ENCODE measurements at places on chromosomes 11 and 22.

DNA sequence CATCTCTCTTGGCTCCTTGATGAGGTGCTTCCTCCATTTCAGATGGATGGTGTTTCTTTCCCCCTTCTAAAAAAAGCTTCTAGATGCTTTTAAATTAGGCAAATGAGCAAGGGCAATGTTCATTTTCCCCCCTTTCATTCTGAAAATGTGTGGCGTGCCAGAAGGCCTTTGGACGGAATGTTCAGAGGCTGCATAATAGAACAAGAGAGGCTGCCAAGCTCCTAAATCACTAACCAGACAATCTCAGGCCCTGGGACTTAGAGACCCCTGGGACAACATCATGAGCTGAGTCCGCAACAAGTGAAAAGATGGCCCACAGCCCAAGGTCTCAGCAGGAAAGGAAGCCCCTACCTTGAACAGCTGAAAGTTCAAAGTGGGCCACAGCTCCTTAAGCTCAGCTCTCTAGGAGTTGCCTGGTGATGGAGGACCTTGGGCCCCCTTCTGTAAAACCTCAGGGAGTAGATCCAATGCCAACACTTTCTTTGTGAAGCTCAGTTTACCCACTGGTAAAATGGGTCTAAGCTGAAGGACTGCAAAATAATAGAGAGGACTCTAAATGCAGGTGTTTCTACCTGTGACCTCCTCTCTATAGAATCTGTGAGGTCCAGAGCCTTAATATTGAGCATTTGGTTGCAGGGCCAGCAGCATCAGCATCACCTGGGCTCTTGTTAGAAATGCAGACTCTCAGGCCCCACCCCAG is 144.0 kb downstream of the FBXO7 start:
- DNase-seq, result no peak

GRCh38 chr11:95910638-95911368 is 13.1 kb downstream of the MTMR2 start:
- DNase-seq, result no peak

DNA sequence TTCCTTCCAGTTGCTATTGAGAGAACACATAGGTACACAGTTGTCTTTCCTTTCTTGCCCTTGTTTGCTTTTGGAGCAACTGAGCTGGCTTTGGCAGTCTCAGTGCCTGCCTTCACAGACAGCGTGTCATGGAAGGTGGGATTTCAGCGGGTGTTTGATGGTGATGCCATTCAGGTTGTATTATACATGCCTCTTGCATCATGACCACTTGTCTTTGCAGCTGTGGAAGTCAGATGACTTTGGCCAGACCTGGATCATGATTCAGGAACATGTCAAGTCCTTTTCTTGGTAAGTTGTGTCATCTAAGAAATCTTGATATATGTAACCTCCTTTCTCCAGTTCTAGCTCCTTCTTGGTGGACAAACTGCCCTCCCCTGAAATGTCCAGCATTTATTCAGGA is 37.1 kb upstream of the SORL1-AS1 start:
- DNase-seq, result no peak

- peak; percentile 88 for DNase-seq
Observed at GRCh38 chr11:46617134-46617971, at the start of the genes ATG13 and HARBI1. ATG13 (plus strand) TSS chr11:46617553; CDS start chr11:46644292, 26,739 bp downstream. HARBI1 (minus strand) TSS chr11:46617227; CDS start chr11:46616237, 990 bp downstream.

DNA sequence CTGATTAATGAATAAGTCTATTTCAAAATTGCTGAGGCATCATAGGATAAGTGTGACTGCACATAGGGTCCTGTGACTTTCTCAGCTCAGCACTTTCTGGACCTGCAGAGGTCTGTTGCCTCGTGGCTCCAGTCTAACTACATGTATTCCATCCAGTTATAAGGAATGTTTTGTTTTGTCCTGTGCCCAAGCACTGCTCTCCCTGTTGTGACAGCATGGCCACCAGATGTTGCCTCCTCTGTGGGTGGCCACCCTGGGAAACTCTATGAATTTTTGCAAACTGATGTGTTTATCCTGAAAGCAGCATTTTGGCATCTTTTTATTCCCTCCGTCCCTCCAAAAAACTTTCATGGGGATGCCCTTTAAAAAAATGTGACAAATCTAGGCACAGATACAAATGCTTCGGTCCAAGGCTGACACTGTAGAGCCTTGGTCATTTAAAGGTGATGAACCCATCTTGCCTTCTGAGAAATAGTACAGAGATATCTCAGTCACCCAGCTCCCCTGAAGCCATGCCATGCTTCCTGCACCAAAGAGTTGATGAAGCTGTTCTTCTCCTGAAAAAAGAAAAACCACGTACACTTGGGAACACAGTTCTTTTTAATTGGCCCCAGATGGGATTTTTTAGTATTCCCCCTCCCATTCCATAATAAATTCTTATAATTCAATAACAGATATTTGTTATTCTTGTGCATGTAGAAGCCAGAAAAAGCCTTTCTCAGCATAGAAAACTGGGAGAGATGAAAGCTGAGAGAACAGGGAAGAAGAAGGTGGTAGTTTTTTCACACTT is 72.6 kb downstream of the CCDC34 start:
- no peak for DNase-seq

DNA sequence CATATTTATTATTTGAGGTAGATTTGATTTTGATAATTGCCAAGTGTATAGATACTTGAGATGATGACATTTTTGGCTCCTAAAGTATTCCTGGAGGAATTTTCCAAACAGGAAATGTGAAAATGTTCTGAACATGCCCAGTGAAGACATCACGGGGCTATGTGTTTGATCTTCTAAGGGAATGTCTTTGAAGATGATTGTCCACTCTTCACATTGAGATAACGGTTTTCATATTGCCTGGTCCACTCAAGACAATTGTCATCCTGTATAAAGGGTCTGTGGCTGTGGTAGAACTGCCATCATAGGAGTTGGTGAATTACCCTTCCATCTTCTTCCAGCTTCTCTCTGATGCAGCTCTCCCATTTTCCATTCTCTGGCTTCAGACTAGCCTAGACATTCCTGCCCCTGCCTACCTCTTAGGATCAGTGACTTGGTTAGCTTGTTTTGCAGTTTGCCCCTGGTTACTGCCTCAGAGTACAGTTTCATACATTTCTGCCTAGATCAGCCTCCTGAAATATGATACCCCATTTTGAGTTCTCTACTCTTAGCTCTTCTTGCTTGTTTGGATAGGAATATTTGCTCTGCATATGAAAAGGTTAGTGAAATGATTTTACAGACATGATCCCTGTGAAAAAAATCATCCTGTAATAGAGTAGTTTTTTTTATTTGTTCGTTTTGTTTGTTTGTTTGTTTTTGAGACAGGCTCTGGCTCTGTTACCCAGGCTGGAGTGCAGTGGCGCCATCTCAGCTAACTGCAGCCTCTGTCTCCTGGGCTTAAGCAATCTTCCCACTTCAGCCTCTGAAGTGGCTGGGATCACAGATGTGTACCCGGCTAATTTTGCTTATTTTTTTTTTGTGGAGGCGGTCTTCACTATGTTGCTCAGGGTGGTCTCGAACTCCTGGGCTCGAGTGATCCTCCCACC is 111.4 kb upstream of the SORL1-AS1 start:
- no peak for DNase-seq

DNA sequence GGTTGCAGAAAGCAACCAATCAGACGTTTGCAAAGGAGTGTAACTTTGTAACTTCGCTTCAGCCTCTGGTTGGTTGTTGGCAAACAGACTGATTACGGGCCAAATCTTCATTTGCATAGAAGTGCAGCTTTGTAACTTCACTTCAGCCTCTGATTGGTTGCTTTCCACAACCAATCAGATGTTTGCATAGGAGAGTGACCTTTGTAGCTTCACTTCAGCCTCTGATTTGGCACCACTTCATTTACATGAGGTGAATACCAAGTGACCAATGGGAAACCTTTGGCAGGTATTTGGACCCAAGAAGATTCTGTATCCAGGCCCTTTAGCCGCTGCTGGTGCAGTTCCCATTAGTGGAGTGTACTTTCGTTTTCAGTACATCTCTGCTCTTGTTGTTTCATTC is 16.0 kb downstream of the USP47 start:
- no peak for DNase-seq

DNA sequence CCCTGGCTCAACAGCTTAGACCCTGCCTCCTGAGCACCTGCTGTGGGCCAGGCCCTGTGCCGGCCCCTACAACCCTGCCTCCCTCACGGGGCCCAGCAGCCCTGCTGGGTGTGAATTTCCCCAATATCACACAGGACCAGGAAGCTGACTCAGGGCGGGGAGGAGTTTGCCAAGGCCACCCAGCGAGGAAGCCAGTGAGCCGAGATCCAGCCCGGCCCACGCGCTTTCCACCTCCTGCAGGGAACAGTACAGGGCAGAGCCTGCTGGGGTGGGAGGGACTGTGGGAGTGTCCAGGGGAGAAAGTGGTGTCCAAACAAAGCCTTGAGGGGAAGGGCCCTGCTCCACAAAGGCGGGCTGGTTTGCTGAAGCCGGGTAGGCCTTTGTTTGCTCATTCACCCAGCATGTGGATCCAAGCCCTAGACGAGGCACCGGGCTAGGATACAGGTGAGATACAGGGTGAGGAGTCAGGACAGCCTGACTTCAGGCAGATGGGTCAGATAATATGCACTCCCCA is 26.8 kb downstream of the RPL3 start:
- DNase-seq, result no peak

DNA sequence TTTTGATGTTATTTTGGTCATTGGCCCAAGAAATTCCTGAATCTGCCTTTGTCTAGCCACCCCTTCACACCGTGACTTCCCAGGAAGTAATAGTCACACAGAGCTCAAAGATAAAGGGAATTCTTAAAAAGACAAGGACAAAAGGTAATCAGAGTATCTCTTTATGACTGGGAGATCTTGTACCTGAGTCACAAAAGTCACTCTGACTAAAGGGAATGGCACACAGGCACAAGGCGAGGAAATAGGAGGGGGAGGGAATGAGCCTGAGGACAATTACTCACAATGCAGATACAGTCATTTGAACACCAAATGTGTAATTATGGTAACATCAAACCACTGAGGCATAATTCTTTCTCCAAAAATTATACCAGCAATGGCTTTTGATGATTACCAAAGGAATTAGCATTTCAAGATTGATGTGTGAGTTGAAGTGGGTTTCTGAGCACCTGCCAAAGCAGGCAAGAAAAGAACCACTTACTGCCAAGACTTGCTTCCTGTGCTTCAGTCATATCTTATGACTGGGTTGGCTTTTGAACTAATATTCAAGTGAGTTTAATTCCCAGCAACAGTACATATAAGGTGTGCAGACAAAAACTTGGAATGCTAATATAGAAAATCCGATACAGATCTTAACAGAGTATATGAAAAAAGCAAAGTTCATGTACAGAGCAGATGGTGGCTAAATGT is 856.4 kb downstream of the LRRC4C start:
- DNase-seq, result no peak

- DNase-seq, result no peak
Observed at GRCh38 chr11:125494974-125495725, 915 bp downstream of the FEZ1 start.

DNA sequence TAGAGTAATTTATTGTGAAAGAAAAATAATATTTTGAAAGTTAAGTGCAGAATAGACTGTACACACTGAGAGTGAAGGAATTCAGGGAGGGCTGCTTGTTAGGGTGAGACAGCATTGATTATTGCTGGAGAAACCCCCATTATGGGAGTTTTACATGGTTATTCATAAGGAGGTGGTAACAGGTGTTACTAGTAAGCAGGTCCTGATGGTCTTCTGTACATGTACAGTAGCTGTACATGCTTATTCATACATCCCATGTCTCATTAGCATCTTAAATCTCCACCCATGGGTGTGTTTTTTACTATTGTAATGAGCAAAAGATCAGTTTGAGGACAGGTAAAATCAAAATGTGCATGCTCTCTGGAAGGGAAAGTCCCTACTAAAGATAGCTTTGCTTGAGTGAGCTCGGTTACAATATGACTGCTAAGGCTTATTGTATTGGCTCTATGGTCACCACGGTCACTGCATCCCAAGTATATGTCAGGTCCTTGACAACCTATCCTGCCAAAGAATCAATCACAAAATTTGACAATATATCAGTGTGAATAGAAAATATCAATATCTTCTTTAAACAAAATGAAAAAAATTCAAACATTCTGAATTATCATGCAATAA is 6.2 kb downstream of the KDM4F start:
- DNase-seq, result no peak

- no peak for DNase-seq
Observed at GRCh38 chr11:110883256-110883655, 171.0 kb upstream of the ARHGAP20 start.

DNA sequence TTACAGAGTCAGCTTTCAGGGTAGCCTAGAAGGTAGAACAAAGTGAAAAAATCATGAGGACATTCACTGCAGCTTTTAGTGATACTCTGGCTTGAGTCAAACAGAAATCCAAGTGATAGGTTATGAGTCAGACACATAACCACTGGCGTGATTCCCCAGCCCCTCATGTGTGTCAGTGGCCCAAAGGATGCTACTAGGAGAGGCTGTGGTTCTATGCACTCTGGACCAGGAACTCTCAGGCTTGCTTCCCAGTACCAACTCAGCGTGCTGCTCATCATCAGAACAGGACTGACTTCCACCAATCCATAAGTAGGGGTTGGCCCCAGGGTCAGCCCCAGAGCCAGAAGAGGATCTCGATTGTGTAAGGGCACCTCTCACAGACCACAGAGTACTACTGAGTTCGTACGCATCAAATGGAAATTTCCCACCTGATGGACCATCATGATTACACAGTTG is 116.8 kb downstream of the MED15 start:
- peak; percentile 32 for DNase-seq

- no peak for DNase-seq
Observed at GRCh38 chr11:81787584-81788049, 946.0 kb downstream of the FAM181B start.

- no peak for DNase-seq
Observed at GRCh38 chr22:37996079-37996478, 11.7 kb upstream of the SOX10 start.

DNA sequence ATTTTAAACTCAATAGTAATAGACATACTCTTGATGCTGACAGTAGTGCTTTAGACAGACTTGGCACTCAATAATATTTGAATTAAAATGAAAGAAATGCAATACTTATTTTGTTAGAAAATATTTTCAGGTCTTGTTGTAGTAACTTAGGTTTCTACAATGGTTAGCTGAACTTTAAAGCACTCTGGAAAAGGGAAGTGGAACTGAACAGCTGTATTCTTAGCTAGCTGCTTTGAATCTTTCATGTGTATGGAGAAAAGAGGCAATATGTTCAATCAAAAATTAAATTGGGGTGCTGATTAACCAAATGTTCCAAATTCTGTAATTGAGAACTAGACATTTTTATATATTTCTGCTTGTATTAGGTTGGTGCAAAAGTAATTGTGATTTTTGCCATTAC is 517.9 kb upstream of the RAG2 start:
- no peak for DNase-seq

DNA sequence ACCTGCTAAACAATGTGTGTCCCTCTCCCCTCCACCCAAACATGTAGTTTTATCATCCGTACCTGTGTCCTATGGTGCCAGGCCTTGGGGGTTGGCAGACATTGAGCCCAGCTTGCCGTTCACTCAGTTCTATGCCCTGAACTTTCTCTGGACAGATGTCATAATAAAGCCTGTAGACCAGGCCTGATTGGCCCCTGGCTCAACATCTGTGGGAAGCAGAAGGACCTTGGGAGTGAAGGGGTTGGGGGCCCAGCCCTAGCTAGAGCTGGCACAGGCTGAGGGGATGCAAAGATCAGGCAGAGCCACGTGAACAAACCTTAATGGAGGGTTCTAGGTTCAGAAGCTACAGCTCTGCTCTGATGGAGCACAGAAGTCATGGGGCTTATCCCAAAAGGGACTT is 600.6 kb downstream of the BUD13 start:
- no peak for DNase-seq

Data from activated T-cell treated with anti-CD3 and anti-CD28 coated beads for 24 hours (primary cell).